ENCODE measurements at places on chromosomes 4 and X.
A peak's percentile ranks its signal among the peaks of the same experiment; 100 is the strongest.

DNA sequence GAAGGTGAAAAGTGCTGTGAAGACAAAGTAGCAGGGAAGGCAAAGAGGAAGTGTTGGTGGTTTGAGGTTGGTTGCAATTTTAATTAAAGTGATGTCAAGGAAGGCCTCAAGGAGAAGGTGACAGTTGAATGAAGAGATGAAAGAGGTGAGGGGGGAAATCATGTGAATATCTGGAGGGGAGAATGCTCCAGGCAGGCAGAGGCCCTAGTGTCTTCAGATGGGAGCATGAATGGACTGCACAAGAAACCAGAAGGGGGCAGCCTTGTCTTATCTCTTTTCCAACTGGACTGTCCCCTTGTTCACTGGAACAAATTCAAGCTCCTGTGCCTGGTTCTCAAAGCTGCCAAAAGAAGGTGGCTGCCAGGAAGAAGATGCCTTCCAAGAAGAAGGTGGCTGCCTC, 68.4 kb downstream of the MAOB start:
- peak; percentile 7 for DNase-seq

DNA sequence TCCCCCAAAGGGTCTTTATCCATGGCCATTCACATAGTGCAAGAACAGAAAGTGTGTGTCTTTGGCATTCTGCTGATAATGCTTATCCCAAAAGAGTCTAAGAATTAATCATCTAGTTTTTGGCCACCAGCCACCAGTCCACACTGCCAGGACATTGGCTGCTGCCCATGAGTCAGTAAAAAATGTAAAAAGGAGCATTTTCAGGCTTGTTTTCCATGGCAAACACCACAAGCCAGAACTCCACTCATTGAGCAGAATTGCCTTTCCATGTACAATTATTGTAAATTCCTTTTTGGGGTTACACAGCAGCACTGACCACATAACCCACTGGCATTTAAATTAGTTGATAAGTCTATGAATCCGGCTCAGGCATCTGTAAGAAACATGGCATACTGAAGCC, 89.2 kb upstream of the PRDX4 start:
- DNase-seq, result no peak

- peak; percentile 78 for DNase-seq
Measured at GRCh38 chrX:38803588-38804431, 2.6 kb downstream of the MID1IP1 start.

- no peak for DNase-seq
Measured at GRCh38 chr4:156638925-156639605, 332.5 kb downstream of the PDGFC start.

- DNase-seq, result no peak
Measured at GRCh38 chr4:144711700-144712456, 65.9 kb downstream of the HHIP start.

DNA sequence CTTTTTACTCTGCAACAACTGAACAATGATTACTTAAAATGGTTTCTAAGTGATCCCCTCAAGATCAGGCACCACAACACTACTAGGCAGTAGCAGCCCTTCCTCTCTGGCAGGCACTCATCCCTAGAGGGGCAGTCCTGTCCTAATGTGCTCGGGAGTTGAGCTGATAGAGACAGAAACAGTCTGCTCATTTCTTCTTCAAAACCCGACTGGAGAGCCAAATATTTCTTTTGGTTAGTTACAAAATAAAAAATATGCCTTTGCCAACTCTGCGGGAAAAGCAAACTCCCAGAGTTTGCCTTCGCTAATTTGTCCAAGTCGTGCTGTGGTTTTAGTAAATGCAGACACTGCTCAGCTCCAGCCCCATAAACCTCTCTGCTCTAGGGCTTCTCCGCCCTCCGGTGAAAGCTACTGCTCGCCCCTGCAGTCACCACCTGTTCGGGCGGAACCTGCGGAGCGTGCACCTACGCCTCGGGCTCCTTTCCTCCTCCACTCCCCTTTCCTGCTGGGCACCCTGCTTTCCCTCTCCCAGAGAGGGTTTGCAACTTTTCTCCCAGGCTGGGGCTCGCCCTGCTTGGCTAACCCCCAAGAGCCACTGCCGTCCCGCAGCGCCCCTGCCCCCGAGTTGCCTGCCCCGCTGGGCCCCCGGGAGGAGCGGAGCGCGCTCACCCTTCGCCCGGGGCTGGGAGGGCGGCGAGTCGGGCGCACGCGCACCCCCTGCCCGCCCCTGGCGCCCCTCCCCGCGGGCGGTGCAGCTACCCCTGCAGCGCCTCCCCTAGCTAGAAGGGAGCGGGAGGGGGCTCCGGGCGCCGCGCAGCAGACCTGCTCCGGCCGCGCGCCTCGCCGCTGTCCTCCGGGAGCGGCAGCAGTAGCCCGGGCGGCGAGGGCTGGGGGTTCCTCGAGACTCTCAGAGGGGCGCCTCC, at the start of gene NPNT:
NPNT (plus strand) TSS at position 812 of the 923 bp plus-strand sequence. CDS start 182 bp downstream, outside the sequence.
- DNase-seq, result no peak

DNA sequence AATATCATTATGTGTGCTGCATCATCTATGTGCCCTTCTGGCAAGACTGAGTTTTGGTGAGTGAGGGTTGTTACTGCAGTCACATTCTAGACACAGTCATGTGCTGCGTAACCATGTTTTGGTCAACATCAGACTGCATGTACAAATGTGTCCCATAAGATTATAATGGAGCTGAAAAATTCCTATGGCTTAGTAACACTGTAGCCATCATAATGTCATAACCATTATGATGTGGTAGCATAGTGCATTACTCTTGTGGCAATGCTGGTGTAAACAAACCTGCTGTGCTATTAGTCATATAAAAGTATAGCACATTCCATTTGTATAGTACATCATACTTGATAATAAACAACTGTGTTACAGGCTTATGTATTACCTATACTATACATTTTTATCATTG, 198.1 kb upstream of the NUDT6 start:
- DNase-seq, result no peak

GRCh38 chr4:153276971-153277370, 67.5 kb upstream of the MND1 start:
- DNase-seq, result no peak

GRCh38 chr4:149796381-149796780, 19.3 kb downstream of the IQCM start:
- no peak for DNase-seq

DNA sequence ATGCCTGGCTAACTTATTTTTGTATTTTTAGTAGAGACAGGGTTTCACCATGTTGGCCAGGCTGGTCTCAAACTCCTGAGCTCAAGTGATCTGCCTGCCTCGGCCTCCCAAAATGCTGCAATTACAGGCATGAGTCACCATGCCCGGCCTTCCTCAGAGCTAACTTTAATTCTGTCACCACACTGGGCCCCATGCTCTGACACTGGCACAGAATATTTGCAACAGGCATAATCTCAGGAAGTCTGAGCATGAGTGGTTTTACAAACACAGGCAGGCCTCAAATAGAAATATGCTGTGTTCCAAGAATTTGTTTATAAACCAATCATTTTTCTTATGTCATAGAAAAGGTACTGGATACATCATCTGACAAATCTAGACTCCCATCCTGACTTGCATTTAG, 32.7 kb upstream of the FAM9C start:
- DNase-seq, result peak; percentile 77

GRCh38 chr4:7382634-7383014, 52.1 kb downstream of the PSAPL1 start:
- no peak for DNase-seq

DNA sequence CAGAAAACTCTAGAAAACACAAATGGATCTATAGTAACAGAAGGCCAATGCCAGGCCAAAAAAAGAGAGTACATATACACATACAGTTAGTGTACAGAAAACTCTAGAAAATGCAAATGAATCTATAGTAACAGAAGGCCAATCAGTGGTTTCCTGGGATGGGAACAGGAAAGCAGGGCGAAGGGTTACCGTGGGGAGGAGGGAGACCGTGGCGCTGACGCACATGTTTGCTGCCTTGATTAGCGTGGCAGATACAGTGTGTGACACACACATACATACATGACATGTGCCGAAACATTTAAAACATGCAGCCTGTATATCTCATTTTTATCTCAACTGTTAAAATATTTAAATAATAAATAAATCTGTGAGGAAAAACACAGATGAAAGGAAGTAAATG, 14.7 kb downstream of the GAK start:
- DNase-seq, result no peak

- peak; percentile 88 for DNase-seq
Measured at GRCh38 chr4:40587826-40588225, 41.8 kb downstream of the RBM47 start.

GRCh38 chr4:87042986-87043820, 108.4 kb downstream of the AFF1 start:
- no peak for DNase-seq

- DNase-seq, result no peak
Measured at GRCh38 chr4:145735827-145736226, 55.9 kb downstream of the C4orf51 start.

GRCh38 chr4:153114771-153115321, 89.4 kb upstream of the TRIM2 start:
- no peak for DNase-seq

GRCh38 chr4:174663216-174663615, 140.9 kb upstream of the HPGD start:
- no peak for DNase-seq

DNA sequence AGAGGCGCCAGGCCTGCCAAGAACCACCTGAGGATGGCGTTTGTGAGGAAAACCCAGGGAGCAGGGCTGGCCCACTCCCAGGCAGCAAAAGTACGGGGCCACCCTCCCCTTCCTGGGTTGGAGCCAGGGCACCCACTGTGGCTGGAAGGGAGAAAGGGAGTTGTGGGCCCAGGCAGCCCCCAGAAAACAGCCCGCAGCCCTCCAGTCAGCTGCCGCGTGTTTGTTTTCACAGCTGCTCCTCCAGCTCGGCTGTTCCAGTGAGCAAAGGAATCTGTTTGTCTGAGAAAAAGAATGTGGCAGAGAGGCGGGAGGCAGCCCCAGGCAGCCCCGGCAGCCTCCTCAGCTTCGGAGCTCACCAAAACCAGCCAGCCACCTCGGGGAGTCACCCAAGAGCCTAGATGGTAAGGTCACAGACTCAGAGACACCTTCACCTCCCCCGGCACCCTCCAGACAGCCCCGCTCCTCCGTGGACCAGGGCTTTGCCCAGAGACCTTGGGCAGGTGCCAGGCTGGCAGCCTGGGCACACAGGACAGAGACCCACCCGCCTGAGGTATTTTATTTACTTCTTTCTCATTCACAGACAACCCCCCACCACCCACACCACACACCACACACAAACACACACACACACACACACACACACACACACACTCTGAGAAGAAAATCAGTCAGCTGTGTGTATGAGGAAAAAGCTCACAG, 338.1 kb downstream of the BCOR start:
- no peak for DNase-seq

DNA sequence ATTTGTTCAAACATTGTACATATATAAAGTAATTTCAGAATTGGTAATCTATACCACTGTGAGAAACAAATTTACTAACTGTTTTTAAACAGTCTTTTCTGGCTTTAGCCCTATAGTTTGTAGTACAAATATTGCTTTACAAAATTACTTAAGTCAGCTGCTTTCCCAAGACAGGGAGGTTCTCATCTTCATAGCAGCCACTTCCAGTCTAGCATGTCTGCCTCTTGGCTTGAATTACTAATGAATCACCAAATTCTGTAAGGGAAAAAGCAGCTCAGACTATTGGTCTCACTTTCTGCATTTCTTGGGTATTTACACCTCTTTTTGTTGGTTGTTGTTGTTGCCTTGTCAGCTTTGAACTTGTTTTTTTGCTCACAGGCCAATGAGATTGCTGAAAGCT, 187.2 kb downstream of the NPFFR2 start:
- no peak for DNase-seq

DNA sequence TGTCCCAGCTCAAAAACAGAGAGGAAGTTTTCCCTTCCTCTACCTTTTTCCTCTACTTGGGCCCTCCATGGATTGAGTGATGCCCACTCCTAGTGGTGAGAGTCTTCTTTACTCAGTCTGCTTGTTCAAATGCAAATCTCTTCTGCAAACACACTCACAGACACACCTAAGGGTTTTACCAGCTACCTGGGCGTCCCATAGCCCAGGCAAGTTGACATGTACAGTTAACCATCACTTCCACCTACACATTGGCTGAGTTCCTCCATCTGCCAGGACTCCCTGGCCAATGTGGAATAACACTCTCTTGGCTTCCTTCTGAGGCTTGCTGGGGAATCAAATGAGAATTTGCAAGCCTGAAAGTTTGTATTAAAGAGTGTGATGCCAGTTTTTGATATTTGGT, 45.7 kb upstream of the DHRSX start:
- DNase-seq, result no peak

- no peak for DNase-seq
Measured at GRCh38 chr4:140141210-140141835, 12.7 kb downstream of the MAML3 start.

DNA sequence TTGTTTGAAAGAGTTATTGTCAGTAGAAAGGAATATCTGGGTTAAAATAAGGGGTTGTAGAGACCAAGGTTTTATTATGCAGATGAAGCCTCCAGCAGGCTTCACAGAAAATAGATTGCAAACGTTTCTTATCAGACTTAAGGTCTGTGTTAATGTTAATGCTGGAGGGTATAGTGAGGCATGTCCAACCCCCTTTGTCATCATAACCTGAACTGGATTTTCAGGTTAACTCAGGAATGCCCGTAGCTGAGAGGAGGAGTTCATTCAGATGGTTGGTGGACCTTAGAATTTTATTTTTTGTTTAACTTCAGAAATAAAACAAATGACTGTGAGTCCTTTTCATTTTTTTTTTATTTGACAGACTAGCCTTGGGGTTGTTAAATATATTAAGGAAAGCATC, 354.1 kb downstream of the GPM6A start:
- DNase-seq, result no peak

- DNase-seq, result no peak
Measured at GRCh38 chr4:25938366-25938765, 24.3 kb downstream of the SMIM20 start.

DNA sequence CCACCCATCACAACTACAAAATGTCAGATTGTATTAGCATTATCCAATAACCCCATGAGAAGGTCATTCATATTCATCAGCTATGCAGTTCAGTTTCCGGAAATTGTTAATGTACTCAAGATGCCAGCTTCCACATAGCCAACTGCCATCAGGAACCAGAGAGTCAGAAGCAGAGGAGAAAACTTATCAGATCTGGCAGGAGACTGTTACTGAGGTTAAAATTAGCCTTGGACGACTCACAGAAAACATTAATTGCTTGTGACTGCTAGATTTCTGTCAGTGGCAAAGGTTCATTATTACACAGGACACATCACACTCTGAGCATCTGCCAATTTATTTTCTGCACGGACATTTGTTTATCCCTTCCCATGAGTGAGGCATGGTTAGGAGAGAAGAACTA, 352.8 kb downstream of the DHRSX start:
- no peak for DNase-seq

DNA sequence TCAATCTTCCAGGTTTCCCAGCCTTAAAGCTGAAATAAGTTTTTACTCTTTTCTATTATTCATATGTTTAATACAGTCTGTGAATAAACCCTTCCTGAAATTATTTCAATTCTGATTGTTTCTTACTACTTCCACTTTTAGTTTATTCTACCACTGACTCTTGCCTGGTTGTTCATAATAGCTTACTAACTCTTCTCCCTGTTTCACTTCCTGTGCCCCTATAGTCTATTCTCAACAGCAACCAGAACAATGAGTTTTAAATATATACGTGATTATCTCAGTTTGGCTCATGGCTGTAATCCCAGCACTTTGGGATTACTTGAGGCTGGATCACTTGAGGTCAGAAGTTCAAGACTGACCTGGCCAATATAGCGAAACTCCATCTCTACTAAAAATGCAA, 408.0 kb upstream of the SPOCK3 start:
- DNase-seq, result no peak

GRCh38 chr4:171759274-171759673, 53.9 kb upstream of the GALNTL6 start:
- no peak for DNase-seq
